ENCODE measurements at places on chromosomes 7 and 10.

GRCh38 chr7:36021367-36021766 is 131.7 kb upstream of the EEPD1 start:
- no peak overlapping the region for H3K27ac ChIP-seq
- no peaks in the 10 kb centered on the region for H3K36me3 ChIP-seq
- H3K4me3 ChIP-seq = no peak overlapping the region

- no peak overlapping the region for H3K27ac ChIP-seq
- H3K4me3 ChIP-seq = no peak overlapping the region
- H3K27me3 ChIP-seq = no peaks in the 10 kb centered on the region
Measured at GRCh38 chr10:93947055-93947454, 46.7 kb upstream of the PLCE1 start.

DNA sequence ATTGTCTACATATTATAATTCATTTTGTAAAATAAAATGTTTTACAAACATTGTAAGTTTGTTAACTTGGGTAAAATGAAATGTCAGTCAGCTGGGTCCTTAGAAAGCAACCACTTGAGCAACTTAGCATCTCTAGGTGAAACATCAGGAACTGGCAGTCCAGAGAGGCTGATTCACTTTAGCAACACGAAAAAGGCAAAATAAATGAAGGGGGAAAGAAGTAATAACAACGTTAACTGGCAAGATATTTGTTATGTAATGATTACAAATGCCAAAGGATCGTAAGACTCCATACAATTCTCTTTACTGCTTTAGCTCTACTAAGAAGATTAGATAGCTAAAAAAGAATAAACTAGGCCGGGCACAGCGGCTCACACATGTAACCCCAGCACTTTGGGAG is 5.0 kb downstream of the PDZD8 start:
- no peaks in the 10 kb centered on the region for H3K4me1 ChIP-seq
- no peak overlapping the region for H3K4me3 ChIP-seq
- no peak overlapping the region for H3K27ac ChIP-seq
- no peaks in the 10 kb centered on the region for H3K27me3 ChIP-seq

- H3K4me1 ChIP-seq = no peaks in the 10 kb centered on the region
- H3K4me3 ChIP-seq = no peak overlapping the region
- DNase-seq = peak; percentile 44
- no peak overlapping the region for H3K27ac ChIP-seq
Measured at GRCh38 chr7:34430456-34430855, 227.6 kb upstream of the NPSR1 start.

GRCh38 chr10:10499839-10500238 is 517.8 kb upstream of the CELF2 start:
- no peaks in the 10 kb centered on the region for H3K27me3 ChIP-seq
- H3K36me3 ChIP-seq = no peaks in the 10 kb centered on the region
- no peak overlapping the region for H3K4me3 ChIP-seq
- peak; percentile 79 for DNase-seq
- H3K4me1 ChIP-seq = peaks cover 10% of the 10 kb centered on the region
- H3K27ac ChIP-seq = peak overlapping the region; percentile 70

GRCh38 chr10:79473496-79474095 is 28.2 kb upstream of the ZCCHC24 start:
- no peak overlapping the region for H3K27ac ChIP-seq
- H3K27me3 ChIP-seq = peaks cover 1% of the 10 kb centered on the region
- no peak for DNase-seq

GRCh38 chr10:72274213-72274729 is 547 bp downstream of the DDIT4 start:
- DNase-seq = peak; percentile 13
- no peaks in the 10 kb centered on the region for H3K27me3 ChIP-seq
- H3K4me3 ChIP-seq = peak overlapping the region; percentile 80
- H3K36me3 ChIP-seq = peaks cover 24% of the 10 kb centered on the region
- peaks cover 7% of the 10 kb centered on the region for H3K4me1 ChIP-seq
- peak overlapping the region; percentile 87 for H3K27ac ChIP-seq

- no peaks in the 10 kb centered on the region for H3K27me3 ChIP-seq
- H3K36me3 ChIP-seq = no peaks in the 10 kb centered on the region
- no peak overlapping the region for H3K4me3 ChIP-seq
- H3K4me1 ChIP-seq = no peaks in the 10 kb centered on the region
- DNase-seq = no peak
Measured at GRCh38 chr10:116511365-116511764, 34.4 kb upstream of the PNLIP start.

GRCh38 chr7:47047384-47047783 is 534.5 kb downstream of the TNS3 start:
- H3K4me3 ChIP-seq = no peak overlapping the region
- DNase-seq = no peak
- H3K4me1 ChIP-seq = peaks cover 5% of the 10 kb centered on the region

DNA sequence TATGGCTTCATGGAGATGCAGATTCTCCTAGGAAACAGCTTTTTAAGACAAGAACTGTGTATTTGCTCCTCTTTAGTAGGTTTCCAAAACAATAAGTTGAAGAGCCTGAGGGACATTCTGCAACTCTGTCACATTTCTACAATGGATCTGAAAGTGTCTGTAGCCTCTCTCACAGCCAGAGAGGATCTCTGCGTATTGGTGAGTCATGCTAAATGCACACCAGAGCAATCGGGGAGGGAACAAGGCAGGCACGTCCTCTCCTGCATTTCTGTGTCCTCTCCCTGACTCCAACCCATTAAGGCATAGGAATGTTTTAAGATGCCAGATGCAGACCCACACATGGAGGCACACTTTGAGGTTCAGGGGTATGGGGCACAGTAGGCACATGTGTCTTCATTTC is 1126.4 kb upstream of the GHITM start:
- DNase-seq = no peak
- no peak overlapping the region for H3K27ac ChIP-seq
- H3K27me3 ChIP-seq = no peaks in the 10 kb centered on the region
- no peaks in the 10 kb centered on the region for H3K4me1 ChIP-seq
- H3K4me3 ChIP-seq = no peak overlapping the region

DNA sequence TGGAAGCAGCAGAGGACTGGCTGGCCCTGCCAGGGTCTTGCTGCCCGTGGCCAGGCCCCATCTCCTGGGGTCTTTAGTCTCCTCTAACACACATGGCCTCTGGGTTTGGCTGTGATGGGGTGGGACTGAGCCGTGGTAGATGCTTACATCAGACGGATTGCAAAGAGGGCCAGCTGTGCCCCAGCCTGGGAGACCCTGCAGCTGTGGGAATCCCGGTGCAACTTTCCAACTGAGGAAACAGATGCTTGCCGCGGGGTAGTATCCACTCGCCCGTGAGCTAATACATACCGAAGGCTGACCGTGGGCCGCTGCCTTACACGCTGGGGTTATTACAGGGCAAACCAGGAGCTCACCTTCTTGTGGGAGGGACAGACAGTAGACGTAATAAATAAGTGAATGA is 24.1 kb upstream of the SH2B2 start:
- peaks cover 4% of the 10 kb centered on the region for H3K4me1 ChIP-seq
- no peaks in the 10 kb centered on the region for H3K36me3 ChIP-seq
- H3K27ac ChIP-seq = no peak overlapping the region
- H3K27me3 ChIP-seq = no peaks in the 10 kb centered on the region
- DNase-seq = no peak

DNA sequence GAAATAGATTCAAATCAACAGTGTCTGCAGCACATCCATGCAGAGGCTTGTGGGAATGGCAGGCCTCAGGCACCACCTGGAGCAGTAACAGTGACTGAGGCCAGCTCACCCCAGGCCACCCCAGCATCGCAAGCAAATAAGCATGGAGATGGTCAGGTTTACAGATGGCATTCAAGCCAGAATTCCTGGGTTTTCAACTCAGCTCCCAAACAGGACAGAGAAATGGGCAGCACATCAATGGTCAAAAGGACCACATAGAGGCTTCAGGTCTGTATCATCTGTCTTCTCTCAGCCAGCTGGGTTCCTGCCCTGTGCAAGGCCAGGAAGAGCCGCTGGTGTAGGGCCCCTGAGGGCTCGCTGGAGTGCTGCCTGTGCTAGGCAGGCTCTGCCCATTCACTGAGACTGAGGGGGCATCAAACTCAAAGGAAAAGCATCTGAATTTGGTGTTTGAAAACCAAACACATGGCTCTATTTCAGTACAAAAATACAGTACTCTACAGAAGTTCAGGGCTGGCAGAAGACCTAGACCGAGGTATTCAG is 112.5 kb downstream of the KMT2E start:
- no peak overlapping the region for H3K27ac ChIP-seq
- no peaks in the 10 kb centered on the region for H3K27me3 ChIP-seq
- H3K4me3 ChIP-seq = no peak overlapping the region
- peak; percentile 30 for DNase-seq
- no peaks in the 10 kb centered on the region for H3K4me1 ChIP-seq
- H3K36me3 ChIP-seq = peaks cover 15% of the 10 kb centered on the region

DNA sequence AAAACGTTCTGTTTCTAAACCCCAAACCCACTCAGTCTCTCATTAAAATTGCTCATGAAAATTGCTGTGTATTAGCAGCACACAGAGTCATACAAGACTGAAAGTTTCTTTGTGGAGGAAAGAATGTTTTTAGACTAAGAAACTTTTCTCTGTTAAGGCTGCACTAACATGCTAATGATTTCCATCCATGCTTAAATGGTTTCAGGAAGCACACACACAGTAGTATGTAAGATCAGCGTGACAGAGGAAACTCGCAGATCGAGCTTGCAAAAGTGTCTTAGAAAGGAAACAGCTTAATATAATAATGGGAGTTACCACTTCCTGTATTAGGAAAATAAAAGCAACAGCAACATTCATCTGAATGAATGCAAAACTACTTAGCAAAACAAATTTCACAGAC is 112.7 kb downstream of the ICA1 start:
- no peaks in the 10 kb centered on the region for H3K36me3 ChIP-seq
- H3K27me3 ChIP-seq = no peaks in the 10 kb centered on the region
- no peak overlapping the region for H3K4me3 ChIP-seq
- no peaks in the 10 kb centered on the region for H3K4me1 ChIP-seq
- no peak overlapping the region for H3K27ac ChIP-seq
- no peak for DNase-seq

DNA sequence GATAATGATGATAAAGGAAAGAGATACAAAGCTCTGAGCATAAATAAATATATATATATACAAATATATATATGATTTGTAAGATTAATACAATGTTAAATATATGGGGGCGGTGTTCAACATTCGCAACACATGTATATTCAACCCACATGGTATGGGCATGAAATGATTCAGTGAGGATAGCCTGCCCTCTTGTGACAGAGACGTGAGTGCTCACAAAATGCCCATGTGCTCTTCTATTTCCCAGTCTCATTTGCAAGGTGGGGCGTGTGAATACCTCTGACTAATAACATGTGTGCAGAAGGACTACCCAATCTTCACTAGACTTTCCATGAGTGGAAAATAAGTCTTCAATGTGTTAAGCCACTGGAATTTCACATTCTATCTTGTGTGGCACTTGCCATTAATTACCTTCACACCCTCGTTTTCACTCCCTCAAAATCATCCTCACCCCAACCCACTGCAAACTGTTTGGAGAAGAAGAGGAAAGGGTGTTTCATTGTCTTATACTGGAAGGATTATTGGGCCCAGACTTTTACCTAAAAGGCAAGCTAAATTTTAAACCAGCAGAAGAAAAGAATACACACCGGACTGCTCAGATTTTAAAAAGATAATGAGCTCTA is 26.9 kb downstream of the ASAH2 start:
- H3K4me1 ChIP-seq = no peaks in the 10 kb centered on the region
- peaks cover 14% of the 10 kb centered on the region for H3K27me3 ChIP-seq
- peak; percentile 74 for DNase-seq
- no peak overlapping the region for H3K27ac ChIP-seq
- H3K36me3 ChIP-seq = no peaks in the 10 kb centered on the region

GRCh38 chr10:114810926-114811325 is 10.7 kb upstream of the FHIP2A start:
- no peaks in the 10 kb centered on the region for H3K27me3 ChIP-seq
- peaks cover 2% of the 10 kb centered on the region for H3K4me1 ChIP-seq
- H3K36me3 ChIP-seq = no peaks in the 10 kb centered on the region

GRCh38 chr10:47360419-47361040 is 12.4 kb downstream of the RBP3 start:
- no peaks in the 10 kb centered on the region for H3K36me3 ChIP-seq
- no peak overlapping the region for H3K27ac ChIP-seq
- H3K4me3 ChIP-seq = no peak overlapping the region
- H3K4me1 ChIP-seq = no peaks in the 10 kb centered on the region
- peaks cover 30% of the 10 kb centered on the region for H3K27me3 ChIP-seq
- no peak for DNase-seq

Data from IMR-90 (cell line).